ENCODE measurements at places on chromosomes 5 and 9.

DNA sequence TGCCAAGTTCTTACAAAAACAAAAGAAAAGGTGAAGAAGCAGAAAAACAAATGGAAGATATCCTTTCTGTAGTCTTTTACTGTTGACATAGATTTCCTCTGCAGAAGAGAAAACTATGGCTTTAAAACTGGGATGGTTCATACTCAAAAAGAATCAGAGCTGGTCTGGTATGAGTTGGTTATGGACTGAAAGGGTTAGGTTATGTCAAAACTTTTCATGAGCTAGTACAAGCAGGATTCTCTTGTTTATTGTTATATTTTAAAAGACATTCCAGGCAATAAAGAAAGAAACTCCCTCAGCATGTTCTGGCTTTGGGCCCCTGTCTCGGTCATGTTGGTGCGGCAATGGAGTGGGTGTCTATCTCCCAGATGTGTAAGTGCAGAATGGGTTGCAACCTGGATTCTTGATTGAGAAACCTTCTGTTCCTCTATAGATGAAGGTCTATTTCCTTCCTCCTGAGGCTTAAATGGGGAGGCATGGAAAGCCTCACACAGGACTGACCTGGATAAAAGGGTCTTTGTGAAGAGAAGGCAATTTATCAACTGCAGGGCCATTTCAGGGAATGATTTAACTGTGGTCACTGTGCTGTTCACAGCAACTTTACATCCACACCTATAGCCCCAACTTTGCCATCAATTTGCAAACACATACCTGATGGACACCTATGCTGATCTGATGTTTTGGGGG, 209.6 kb upstream of the TNC start:
- no peak for DNase-seq

DNA sequence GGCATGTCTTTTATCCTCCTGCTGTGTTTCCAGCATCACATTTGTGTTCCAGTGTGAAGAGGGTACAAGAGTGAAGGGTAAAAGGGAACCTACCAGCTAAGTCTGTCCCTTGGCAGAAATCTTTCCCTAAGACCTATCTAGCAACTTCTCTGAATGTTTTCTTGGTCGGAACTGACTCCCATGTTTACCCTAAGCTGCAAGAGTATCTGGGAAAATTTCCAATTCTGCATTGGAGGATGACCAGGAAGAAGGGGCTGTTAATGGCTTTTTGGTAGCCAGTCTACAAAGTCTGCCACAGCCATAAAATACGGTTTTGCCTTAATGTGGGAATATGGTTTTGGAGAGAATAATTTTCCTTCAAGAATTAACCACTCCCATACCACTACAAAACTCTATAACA, 75.1 kb downstream of the MAST4 start:
- no peak for DNase-seq

DNA sequence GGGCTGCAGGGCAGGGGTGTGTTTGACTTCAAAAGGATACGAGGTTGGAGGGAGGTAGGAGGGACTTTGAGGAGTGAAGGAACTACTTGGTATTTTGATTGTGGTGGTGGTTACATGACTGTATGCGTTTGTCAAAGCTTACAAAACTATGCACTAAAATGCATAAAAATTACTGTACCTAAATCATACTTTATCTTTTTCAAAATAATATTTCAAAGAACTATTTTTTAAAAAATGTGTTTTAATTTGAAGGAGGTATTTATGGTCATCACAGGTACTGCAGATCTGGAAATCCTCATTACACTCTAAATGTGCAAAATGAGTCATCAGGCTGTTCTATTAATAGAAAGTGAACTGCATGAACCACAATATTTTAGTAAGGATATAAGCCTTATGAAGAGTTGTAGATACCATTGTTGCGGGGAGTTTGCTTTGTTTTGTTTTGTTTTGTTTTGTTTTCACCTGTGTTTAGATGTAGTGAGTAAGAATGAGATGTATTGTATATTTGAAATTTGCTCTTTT, 116.9 kb downstream of the ARRDC3 start:
- no peak for DNase-seq

- DNase-seq: no peak
These were observed 51.3 kb downstream of the ANXA1 start for GRCh38 chr9:73202980-73203379.

DNA sequence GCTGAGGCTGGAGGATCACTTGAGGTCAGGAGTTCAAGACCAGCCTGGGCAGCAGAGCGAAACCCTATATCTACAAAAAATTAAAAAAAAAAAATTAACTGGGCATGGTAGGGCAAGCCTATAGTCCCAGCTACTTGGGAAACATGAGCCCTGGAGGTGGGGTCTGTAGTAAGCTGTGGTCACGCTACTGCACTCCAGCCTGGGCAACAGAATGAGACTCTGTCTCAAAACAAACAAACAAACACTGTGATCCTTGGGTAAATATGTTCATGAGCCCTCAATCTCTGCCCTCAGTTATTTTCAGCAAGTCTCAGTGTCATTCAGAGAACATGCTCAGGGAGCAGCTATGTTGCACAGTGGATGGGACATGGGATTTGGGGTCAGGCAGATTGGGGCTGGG, 76.2 kb downstream of the PTTG1 start:
- no peak for DNase-seq

GRCh38 chr9:25212361-25212760, 465.9 kb downstream of the TUSC1 start:
- no peak for DNase-seq

DNA sequence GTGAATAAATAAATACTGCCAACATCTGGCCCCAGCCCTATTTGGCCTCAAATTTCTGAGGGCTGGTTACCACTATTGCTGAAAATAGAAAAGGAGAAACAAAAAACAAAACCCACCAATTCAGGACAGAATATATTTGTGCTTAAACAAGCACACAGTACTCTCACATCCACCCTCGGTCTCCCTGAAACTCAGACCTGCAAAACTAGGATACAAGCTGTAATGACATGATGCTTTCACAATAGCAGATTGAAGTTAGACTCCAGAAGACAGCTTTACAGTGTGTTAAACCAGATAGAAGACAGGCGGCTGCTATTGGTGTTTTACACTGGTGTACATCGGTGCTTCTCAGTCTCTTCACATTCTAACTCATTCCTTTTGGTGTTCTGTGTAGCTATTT, 214.9 kb upstream of the DMRT1 start:
- DNase-seq: no peak

DNA sequence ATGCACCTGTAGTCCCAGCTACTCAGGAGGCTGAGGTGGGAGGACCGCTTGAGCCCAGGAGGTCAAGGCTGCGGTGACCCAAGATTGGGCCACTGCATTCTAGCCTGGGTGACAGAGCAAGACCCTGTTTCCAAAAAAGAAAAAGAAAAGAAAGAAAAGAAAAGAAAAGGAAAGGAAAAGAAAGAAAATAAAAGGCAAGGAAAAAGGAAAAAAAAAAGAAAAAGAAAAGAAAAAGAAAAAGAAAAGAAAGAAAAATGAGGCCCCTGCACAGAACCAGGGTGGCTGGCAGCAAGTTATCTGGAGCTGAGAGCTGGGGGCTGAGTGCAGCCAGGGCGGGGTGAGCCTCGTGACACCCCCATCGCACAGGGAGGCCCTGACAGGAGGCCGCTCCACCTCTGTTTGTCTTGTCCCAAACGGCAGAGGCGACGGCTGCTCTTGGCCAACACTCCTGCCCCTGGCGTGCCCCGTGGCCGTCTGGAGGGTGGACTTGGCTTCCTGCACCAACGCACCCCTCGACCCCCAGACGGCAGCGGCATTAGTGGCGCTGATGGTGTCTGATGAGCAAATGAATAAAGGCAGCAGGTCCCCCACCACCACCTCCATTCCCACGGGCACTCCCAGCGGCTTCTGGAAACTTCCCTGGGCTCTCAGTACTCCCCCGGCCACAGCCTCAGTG, 16.7 kb downstream of the EXD3 start:
- no peak for DNase-seq

DNA sequence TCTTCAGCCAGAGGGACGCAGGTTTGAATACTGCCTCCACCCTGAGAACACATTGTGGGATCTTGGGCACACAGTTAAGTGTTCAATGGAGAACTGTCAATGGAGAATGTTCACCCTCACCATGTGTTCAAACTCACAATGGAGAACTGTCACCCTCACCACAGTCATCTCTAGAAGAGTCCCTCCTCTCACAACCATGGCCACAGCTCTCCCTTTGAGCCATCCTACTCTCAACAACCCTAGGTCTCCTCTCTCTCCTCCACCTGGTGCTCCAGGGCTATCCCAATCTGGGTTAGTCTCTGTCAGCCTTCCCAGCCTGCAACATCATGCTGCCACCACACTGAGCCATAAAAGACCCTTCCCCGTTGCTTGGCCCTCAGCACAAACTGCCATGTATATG, 36.3 kb upstream of the HAND1 start:
- no peak for DNase-seq

GRCh38 chr5:174733836-174734235, 9.5 kb downstream of the MSX2 start:
- no peak for DNase-seq

DNA sequence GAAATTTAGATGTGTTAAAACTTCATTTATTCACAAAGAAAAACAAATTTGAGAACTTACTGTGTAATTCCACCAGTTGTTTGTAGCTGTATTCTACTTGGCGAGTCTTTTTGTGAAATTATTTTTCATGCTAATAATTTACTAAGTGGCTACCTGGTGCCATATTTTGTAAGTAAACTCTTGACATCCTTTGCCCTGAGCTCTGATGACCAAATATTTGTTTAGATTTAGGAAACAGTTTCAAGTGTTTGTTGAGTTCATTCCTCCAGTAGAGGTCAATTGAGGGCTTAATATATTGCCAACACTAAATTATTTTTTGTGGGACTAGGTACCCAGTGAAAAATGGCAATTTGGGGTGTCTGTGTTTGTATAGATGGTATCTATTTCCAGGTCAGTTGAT, 3.7 kb downstream of the CNTLN start:
- no peak for DNase-seq

DNA sequence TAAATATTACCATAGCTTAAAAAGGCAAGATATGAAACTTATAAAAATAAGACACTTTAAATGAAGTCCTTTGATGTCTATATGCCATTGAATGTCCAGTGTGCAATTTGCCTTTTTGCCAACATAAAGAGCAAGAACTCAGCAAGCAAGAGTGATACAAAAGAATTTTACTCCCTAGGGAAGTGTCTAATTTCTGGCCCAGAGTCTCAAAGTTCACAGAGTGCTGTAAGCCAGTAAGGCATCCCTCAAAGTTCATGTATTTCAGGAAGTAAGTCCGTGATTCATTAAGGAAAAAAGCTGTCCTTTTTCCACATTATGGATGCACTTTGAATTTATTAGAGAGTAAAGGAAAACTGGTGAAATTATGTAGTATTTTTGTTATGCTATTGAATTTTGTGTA, 185.2 kb downstream of the CCDC171 start:
- DNase-seq: no peak

DNA sequence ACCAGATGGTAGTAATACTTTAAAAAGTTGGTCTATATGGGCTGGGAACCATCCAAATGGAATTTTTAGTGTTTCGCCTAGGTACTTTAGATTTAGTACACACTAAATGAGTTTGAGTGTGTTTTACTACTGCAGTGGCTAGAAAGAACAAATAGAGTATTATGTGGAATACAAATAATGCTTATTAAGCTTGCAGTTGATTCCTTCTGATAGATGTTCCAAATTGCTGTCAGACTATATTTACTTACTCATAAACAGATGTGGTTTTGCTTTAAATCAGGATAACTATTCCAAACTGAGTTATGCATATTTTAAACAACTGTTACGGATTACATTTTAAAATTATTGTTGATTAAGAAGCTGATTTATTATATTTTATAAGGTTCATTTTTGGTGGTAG, 103.3 kb downstream of the ZSWIM6 start:
- DNase-seq: no peak

DNA sequence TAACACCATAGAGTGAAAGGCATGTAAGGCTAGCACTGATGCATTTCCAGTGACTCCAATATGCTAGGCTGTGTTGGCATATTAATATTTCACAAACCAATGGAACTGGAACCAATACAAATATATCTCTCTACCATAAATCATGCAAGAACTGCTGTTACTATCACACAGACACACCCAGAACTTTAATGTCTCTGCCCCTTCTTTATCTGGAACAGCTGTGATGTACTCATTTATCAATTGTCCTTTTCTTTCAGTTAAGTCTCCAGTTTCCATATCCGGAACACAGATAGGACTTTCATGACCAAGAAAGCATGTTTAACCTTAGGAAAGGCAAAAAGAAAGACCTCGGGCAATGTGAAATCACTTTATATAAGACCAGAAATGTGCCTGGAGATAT, 70.3 kb downstream of the SPTLC1 start:
- no peak for DNase-seq

- DNase-seq: no peak
These were observed 174.0 kb downstream of the MAN2A1 start for GRCh38 chr5:109863752-109864151.

DNA sequence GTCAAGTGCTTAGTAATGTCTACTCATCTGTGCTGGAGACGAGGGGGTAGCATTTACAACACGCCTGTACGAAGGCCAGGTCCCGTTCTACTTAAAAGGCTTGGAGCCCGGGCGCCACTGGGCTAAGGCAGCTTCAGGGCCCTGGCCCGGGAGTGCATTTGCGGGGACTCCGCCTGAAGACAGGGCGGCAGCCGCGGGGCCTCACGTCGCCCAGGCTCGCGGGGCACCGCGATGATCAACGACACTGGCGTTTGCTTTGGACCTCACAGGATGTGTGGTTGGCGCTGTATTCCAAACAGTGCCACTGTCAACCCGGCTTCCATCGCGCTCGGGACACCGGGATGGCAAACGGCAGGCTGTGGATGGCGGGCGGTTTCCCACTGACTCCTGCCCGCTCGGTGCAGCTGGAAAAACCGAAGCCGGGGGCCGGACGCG, 1.1 kb upstream of the TENT4A start:
- DNase-seq: peak; percentile 66

GRCh38 chr5:158383486-158383885, 524.5 kb upstream of the CLINT1 start:
- DNase-seq: no peak

- DNase-seq: no peak
These were observed 96.3 kb upstream of the DAP start for GRCh38 chr5:10857338-10857733.

- no peak for DNase-seq
These were observed 34.7 kb upstream of the NMUR2 start for GRCh38 chr5:152439791-152440190.

- no peak for DNase-seq
These were observed 299.2 kb downstream of the SPOCK1 start for GRCh38 chr5:137199966-137200365.

DNA sequence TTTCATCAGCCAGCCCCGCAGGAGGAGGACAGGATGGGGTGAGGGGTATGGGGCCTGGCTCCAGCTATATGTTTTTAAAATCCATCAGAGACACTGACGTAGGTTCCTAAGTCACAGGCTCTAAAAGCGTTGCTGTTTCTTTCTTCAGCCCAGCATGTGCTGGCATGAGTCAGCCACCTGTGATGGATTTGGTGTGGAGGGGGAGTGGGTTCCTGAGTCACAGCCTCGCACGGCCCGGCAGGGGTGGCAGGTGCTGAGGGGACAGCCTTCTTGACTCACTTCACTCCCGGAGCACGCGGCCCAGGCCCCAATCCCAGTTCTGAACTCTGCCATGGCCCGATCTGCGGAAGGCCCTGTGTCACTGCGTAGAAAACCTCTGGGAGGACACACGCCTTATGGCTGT, 38.8 kb upstream of the RPL26L1 start:
- no peak for DNase-seq

All from activated CD4-positive, alpha-beta memory T cell treated with anti-CD3 and anti-CD28 coated beads, Interleukin-2, amount 10 ng/mL, durations not matched to agents 7 days and 5 days (primary cell).